Naive B cell (primary cell): ENCODE measurements at places on chromosomes 13 and 19. TPM values are rescaled to one million over a fixed set of nuclear protein-coding genes. Genes with fewer than 3 reads are reported as not detected.

The CCNE1 gene
- polyA plus RNA-seq, result not detected

The COG3 gene
- 12.4 TPM for polyA plus RNA-seq

The ZNF177 gene
- not detected for polyA plus RNA-seq

The IFNL1 gene
- polyA plus RNA-seq, result not detected

The ZNF547 gene
- 1.2 TPM for polyA plus RNA-seq

The NALCN gene
- polyA plus RNA-seq, result not detected

The LYPD5 gene
- polyA plus RNA-seq, result not detected
